ENCODE measurements at places on chromosomes 6 and 20.

DNA sequence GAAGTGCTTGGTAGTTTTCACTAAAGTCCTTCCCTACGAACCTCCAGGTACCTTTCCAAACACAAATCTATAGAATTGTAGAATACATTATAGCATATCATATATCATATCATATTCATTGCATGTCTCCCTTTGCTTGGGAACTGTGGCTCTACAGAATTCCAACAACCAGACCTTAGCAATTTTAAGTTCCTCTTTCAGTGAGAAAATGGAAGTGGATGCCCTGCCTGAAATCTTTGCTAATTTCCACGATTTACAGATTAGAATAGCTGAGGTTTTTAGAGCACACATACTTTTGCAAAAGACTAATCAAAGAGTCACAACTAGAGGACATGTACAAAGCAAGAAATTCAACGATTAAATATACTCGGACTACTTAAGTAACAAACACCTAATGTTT is 78.6 kb downstream of the TNFRSF21 start:
- no peak for DNase-seq

DNA sequence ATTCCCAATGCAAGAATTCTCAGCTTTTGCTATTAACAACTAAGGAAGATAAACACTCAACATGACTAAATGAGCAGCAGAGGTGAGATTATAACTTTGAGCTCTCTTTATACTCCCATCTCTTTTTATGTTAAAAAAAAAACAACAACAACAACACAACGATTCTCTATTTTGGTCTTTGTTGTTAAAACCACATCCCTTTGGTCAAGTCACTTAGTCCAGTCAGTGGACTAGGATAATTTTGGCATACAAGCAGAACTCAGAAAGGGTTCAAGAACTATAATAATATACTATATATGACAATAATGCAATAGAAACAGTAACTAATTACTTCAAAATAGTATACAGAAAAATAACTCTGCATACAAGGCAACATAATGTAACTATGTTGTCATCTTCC is 312.4 kb downstream of the RNGTT start:
- no peak for DNase-seq

- no peak for DNase-seq
Measured at GRCh38 chr6:151610326-151610725, 116.5 kb downstream of the CCDC170 start.

DNA sequence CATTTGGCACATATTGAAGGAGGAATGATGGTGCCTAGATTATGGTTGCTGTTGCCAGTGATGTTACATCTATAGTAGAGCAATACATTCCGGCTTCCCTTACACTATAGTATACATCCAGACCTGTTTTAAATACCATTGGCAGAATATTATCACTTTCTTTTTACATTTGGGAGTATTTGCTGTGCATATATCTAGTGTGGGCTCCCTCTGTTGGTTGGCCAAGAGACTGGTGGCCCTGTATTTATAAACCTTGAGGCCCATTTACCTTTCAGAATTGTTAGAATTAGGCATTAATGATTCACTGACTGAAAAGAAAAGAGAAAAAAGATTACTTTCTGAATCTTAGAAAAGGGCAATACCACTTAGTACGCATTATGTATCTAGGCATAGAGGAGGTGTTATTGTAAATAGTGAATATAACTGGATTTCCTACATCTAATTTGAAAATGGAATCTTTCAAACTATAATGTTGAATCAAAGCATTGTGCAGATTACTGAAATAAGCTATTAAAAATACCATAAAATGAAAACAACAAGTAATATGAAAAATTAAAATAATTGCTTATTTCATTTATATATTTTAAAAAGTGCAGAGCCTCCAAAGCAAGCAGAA is 628.8 kb upstream of the MAN1A1 start:
- DNase-seq: peak; percentile 10

DNA sequence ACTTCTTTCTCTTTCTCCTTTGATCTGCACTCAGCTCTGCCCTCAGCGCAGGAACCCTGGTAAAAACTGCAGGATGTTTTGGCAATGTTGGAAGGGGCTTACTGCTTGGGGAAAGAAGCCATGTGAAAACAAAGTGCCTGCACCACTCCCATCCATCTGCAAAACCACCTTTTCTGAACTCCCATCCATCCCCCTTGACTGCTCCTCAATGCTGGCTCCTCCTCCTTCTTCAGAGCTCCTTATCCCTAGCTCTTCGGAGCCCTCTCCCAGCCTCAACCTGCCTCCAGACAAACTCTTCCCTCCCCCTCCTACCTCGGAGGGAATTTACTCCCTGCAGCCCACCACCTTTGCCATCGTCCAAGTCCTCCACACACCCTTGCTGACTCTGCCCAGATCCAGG is 4.2 kb upstream of the ZBTB12 start:
- DNase-seq: no peak

DNA sequence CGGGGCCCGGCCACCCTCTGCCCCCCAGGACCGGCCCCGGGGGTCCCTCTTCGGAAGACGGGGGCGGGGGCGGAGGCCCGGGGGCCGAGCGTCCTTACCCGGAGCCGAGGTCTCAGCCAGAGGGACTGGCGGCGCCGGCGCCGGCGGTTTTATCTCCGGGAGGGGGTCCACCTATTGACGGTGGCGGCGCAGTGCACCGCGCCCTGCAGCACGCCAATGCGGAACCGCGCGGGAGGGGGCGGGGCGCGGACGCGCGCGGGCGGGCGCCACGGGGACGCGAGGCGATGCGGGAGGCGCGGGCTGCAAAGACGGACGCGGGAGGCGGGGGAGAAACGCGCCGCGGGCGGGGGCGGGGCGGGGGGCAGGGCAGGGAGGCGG is at the start of gene EEF1A2:
EEF1A2 (minus strand) TSS at position 124 of the 378 bp plus-strand sequence. CDS start 1,320 bp downstream, outside the sequence.
- DNase-seq: peak; percentile 57

- no peak for DNase-seq
Measured at GRCh38 chr6:36171573-36171972, 25.0 kb upstream of the BRPF3 start.

DNA sequence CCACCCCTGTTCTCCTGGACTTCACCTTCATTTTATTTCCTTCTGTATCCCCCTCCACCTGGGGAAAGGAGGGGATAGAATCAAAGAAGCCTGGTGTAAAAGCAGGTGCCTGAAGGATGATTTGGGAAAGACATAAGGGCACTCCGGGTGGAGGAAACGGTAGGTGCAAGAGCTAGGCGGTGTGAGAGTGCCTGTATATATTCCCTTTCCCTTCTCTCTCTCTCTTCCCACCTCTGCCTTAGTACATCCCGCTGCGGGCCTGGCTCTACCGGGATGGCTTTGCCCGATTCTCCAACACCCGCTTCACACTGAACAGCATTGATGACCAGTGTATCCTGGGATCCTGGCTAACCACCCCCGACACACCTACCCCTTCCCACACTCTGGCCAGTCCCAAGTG is 26.2 kb downstream of the PDRG1 start:
- DNase-seq: no peak

GRCh38 chr6:145904868-145905267 is 59.3 kb downstream of the SHPRH start:
- DNase-seq: no peak

- no peak for DNase-seq
Measured at GRCh38 chr6:56193846-56194245, 53.5 kb downstream of the COL21A1 start.

- no peak for DNase-seq
Measured at GRCh38 chr6:11009353-11009752, 34.8 kb downstream of the ELOVL2 start.

DNA sequence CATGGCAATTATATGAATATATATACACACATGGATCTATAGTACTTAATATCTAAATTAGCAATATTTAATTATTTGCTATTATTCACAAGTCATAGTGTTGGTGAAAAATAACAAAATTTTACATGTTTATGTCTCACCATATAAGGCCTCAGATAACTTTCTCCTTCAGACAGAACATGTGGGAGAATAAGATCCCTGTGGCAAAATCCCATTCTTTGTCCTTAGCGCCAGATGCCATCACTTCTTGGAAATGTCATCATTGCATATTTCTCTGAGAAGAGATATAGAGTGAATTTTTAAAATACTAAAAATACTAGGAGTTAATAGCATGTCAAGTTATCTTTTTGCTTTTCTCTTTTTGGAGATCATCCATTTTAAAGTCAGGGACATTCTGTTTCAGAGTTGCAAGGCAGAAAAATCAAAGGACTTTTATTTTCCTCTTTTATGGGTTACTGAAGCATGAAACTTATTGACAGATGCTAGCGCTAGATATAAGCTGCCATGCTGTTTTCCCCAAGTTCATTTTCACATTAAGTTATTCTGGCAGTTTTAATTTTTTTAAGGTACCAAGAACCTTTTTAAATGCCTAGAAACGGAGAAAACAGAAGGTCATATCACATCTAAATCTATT is 30.4 kb upstream of the STXBP5 start:
- DNase-seq: no peak

GRCh38 chr6:84498905-84499304 is 265.5 kb downstream of the TBX18 start:
- DNase-seq: no peak

GRCh38 chr6:163625265-163625664 is 210.7 kb downstream of the QKI start:
- no peak for DNase-seq

DNA sequence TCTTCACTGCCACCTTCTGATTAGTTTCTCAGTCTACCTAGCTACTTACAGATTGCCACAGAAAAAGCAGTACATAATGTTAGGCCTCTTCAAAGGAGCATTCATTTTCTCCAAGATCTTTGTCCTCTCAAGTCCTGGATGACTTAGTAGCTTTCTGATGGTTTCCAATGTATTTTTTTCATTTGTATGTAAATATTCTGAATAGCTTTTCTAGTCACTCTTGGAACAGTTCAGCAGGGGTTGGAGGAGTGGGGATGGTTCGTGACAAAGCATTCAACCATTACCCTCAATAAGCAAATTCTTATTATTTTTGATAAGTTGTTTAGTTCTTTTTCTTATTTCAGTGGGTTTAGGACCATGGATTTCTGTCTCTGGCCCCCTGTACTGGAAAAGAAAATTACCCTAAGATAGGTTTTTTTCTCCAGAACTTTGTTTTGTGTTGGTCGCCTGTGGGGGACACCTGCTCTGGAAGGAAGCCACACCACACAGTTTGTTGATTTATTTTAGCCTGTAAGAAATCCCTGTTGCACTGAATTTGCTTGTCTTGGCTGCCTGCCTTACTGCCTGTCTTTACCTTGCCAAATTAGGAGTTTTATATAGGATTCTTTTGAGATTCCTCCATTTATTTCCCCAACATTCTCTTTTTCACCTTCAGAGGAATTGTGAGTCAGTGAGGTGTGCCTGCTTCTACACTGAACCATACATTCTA is 247.9 kb downstream of the RFPL4B start:
- no peak for DNase-seq

DNA sequence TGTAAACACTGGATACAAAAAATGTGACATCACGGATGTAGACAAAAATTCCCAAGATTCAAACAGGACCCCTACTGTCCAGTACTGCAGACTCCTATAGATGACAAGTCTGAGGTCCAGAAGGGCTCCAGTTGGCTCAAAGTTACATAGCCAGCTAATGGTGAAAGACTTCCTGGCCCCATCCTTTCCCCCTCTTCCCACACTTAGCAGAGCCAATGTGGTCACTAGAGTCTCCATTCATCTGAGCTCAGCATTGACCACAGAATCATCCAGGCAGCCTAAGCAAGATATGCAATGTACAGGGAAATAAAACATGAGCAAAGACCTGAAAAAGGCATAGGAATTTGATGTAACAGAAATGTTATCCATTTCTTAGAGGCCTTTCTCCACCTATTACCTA is 180.5 kb downstream of the ADAT2 start:
- no peak for DNase-seq

DNA sequence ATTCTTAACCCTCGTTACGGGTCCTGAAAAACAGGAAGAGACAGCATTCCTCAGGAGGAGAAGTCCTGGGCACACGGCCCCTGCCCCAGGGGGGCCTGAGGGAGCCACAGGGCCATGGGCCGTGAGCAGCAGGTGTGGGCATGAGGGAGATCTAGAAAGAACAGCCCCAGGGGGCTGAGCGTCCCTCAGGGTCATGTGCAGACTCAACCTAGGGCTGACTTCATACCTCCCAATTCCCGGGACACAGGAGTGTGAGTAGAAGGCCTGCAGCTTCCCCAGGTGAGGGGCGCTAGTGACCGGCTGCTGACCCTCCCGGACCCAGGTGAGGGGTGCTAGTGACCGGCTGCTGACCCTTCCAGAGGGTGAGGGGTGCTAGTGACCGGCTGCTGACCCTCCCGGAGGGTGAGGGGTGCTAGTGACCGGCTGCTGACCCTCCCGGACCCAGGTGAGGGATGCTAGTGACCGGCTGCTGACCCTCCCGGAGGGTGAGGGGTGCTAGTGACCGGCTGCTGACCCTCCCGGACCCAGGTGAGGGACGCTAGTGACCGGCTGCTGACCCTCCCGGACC is 35.1 kb downstream of the FRMD1 start:
- no peak for DNase-seq

- DNase-seq: no peak
Measured at GRCh38 chr20:22339091-22339881, 245.1 kb downstream of the FOXA2 start.

DNA sequence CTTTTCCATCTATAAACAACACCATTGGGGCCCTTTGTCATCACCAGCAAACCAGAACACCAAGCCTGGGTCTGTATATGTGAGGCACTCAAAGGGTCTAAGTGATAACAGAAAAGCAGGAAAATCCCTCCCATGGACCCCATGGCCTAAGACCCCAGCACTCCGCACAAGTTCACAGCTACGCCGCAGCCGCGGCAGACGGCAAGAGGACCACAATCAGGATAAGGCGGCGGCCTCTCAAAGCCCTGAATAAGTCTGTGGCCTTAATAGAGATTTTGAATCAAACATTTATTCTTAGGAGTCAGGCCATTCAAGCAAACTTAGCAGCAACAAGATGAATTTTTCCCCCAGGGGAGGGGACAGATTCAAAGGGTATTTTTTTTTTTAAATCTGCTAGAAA is 2.9 kb downstream of the ZBTB46 start:
- no peak for DNase-seq

DNA sequence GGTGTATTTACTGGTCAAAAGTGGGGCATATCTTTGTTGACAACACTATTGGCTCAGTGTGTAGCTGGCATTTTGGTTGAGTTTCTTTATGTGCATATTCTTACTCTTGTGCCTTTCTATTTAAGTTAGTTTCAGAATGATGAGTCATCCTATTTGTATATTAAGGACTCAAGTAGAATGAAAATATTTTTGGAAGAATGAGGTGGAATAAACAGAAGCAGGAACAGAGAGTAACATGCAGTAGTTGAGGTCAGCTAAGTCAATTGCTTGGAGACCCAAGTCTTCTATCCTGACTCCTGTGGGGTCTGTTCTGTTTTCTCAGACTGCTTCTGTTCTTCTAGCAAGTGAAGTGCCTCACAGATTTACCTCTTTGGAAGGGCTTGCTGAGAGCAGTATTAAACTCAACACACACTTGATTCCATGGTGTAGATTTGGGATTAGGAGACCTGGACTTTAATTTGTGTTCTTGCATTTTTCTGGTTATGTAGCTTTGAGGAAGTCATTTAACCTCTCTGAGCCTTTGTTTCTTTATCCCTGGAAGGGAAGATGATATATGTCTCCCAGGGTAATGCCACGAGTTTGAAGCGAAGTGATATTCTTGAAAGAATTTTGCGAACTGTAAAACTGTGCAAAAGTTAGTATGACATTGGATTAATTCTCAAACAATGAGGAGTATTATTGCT is 324.3 kb downstream of the QKI start:
- no peak for DNase-seq

All from CD4-positive, alpha-beta T cell treated with Interleukin-4 for 1 hour (primary cell).